ENCODE measurements at places on chromosomes 13 and 19.

DNA sequence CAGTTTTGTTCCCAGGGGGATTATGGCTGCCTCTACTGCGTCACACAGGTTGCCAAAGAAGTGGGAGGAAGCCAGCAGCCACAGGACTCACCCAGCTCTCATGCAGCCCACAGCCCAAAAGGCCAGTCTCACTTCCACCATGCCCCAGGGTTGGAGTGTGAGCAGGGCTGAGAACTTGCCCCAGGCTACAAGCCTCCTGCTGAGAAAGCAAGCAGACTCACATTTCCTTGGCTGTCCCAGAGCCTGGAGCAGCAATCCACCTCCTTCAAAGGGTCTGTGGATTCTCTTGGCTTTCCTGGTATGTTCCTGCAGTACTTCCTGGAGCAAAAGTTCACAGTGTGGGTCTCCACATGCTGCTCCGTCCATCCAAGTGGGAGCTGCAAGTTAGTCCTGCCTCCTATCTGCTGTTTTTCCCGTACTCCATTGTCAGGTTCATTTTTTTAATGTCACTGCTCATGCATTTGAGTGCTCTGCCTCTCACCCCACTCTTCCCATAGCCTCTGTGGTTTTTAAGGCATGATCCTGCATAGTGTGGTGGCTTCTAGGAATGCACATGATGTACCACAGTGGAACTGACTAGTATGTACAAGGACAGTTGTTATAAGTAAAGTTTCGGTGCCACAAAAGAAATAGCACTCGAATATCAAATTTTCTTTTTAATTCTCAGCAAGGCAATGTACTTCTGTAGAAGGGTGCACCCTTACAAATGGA, 56.2 kb upstream of the ARHGEF7 start:
- no peak for DNase-seq

- no peak for DNase-seq
Observed at GRCh38 chr19:21883516-21883915, 47.5 kb upstream of the ZNF43 start.

DNA sequence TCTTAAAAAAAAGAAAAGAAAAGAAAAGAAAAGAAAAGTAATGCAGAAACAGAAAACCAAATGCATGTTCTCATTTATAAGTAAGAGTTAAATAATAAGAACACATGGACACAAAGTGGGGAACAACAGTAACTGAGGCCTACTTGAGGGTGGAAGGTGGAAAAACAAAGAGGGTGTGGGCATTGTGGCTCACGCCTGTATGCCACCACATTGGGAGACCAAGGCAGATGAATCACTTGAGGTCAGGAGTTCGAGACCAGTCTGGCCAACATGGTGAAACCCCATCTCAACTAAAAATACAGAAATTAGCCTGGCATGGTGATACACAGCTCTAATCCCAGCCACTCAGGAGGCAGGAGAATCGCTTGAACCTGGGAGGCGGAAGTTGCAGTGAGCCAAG, 8.1 kb downstream of the ZNF708 start:
- DNase-seq, result no peak

GRCh38 chr13:34546344-34547250, 395.5 kb upstream of the NBEA start:
- no peak for DNase-seq

DNA sequence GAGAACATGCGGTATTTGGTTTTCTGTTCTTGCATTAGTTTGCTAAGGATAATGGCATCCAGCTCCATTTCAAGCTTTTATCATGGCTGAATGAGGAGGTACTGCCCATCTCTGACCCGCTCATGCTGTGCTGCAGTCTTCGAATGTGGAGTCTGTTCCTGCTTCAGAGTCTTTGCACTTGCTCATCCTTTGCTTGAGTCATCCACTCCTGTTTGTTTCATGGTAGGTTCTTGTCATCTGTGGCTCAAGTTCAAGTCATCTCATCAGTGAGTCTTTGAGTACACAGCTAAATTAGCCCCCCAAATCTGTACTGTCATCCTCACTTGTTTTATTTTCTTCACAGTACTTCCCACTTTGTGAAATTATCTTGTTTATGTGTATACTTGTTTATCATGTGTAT, 5.4 kb downstream of the UCHL3 start:
- DNase-seq, result no peak

DNA sequence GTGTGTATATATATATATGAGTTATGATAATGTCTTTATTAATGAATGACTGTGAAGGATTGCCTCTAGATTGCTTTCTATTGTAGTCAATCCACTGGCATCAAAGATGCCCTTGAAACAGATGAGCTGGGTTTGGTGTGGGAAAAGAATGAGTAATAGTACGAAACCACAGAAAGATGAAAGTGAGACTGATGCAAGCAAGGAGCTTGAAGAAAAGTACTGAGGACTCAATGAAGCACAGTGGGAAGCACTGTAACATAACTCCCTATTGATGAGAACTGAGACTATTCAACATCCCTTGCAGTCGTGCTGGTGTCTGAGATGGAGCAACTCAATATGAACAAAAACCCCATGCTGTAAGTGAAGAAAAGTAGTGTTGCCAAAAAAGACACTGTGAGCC, 1794.2 kb downstream of the SLITRK5 start:
- DNase-seq, result no peak

- DNase-seq, result no peak
Observed at GRCh38 chr19:13817018-13817614, 21.9 kb downstream of the ZSWIM4 start.

DNA sequence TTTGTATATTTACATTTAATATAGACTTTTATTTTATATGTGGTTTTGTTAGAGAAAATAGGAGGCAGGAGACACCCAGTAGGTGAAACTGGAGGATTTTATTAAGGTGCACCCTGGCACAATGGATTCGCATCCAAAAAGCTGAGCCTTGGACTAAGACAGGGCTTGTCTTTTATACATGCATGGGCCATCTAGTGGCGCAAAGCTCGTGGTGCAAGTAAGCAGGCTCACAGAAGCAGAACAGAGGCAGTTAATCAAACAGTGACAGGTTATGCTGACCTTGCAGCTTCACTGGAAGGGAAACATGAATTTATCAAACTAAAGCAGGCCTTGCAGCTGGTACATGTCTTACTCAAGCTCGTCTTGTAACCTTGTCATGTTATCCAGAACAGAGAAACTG, 58.8 kb upstream of the ZNF681 start:
- DNase-seq, result no peak

- no peak for DNase-seq
Observed at GRCh38 chr19:19319732-19320360, 463 bp downstream of the SUGP1 start.

GRCh38 chr13:37766502-37766901, 103.1 kb downstream of the TRPC4 start:
- DNase-seq, result no peak

DNA sequence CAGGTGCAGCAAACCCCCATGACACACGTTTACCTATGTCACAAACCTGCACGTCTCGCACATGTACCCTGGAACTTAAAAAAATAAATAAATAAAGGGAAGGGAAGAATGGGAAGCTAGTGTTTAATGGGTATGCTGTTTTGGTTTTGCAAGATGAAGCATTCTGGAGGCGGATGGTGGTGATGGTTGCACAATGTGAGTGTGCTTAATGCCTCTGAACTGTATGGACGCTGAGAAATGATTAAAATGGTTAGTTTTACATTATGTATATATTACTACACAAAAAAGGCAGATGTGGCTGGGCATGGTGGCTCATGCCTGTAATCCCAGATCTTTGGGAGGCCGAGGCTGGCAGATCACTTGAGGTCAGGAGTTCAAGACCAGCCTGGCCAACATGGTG, 17.8 kb downstream of the NFILZ start:
- DNase-seq, result no peak

- peak; percentile 85 for DNase-seq
Observed at GRCh38 chr19:35267818-35268535, 785 bp upstream of the USF2 start.

DNA sequence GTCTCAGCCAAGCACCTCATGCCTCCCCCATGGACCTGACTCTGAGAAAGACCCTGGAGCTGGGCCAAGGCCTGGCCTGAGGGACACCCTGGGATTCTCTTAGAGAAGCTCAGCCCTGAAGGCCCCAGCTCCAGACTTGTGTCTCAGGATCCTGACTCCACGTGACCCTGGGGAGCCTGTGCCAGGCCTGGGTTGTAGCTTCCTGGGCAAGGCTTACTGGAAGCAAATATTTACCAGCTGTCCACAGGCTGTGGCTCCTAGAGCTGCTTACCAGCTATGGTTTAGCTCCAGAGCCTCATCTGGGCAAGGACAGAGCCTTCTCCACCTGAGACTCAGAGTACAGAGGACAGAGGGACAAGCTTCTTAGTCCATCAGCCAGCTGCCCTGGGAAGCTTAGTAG, 61.0 kb upstream of the CEACAM8 start:
- no peak for DNase-seq

DNA sequence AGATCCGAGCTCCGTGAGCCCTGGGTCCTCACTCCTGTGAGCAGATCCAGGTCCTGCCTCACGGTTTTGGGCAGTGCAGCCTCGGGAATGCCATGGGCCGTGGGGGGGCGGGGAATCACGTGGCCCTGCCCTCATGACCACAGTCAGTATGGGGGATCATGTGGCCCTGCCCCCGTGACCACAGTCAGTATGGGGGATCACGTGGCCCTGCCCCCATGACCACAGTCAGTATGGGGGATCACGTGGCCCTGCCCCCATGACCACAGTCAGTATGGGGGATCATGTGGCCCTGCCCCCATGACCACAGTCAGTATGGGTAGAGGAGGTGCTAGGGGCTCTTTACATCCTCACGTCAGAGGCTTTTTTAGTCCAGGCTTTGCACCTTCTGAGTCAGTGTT, 64.3 kb upstream of the F7 start:
- no peak for DNase-seq

GRCh38 chr19:2164020-2164998, 576 bp downstream of the DOT1L start:
- no peak for DNase-seq

DNA sequence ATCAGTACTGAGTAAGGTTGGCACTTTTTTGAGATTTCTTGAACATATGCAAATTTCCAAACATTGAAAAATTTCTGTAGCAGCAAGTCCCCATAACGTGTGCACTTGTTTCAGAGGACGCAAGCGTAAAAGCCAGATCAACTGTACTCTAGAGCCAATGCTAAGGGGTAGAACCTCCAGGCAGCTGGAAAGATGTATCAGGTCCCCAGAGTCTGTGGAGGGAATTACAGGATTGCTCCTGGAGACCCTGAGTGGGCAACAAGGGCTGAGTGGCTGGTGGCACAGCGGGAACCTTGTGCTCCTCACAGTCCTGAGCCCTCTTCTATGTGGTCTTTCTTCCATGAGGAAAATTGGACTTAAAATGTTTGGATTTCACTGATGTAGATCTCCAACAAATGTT, 53.9 kb upstream of the AMER2 start:
- no peak for DNase-seq

DNA sequence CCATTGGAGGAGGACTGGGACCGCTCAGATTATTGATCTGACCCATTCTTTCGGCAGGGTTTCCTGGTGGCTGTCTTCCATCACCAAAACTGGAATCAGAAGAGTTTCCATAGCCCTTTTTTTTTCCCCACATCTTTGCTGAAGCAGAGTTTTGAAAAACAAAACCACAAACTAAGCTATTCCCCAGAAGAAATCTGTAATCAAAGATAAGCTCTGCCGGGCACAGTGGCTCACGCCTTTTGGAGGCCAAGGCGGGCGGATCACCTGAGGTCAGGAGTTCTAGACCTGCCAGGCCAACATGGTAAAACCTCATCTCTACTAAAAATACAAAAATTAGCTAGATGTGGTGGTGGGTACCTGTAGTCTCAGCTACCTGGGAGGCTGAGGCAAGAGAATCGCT, 4.2 kb upstream of the ICAM1 start:
- no peak for DNase-seq

GRCh38 chr19:3431760-3432397, 48.4 kb downstream of the SMIM24 start:
- no peak for DNase-seq

- no peak for DNase-seq
Observed at GRCh38 chr13:109904218-109904617, 117.8 kb upstream of the IRS2 start.

DNA sequence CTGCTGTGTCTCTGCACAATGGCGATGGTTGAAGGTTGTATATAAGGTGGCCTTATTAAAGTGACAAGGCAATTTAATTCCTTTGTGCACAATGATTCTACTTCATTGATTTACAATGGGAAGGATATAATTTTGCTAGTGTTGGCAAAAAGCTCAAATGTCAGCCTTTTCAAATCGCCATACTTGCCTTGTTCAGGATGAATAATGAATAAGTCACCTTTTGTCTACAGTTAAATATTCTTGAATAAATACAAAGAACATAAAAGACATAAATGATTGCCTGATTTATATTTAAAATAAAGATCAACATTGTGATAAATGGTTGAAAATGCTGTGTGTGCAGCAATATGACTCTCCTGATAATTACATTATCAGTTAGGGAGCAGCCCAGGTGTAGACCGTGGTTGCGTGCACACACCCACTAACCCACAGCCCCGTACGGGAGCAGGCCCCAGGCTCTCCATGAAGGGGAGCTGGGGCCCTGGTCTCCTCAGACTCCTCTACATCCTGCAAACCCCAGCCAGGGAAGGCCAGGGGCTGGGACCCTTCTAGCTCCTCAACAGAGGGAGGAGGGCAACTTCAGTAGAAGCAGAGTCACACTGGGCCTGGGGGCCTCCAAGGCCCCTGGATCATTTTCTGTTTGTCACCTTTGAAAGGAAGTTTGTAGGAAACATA, 64.9 kb downstream of the TEX29 start:
- DNase-seq, result no peak

- no peak for DNase-seq
Observed at GRCh38 chr13:99722338-99722818, 221.1 kb downstream of the TM9SF2 start.

DNA sequence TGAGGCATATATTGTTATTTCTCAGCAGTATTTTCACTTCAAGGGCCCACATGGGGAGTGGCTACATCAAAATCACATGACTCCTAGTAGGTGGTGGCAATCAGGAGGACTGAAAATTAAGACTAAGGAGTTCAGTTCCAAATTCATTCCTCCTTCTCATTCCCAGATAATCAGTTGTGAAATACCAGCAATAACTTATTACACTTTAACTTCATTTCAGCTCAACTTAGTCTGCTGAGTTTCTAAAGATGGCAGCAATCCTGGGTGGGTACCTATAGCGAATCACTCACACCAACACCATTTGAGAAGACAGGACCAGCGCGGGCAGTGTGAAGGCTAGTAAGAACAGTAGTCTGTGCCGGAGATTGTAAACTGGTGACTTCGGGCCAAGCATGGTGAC, 63.9 kb upstream of the SLC10A2 start:
- no peak for DNase-seq

DNA sequence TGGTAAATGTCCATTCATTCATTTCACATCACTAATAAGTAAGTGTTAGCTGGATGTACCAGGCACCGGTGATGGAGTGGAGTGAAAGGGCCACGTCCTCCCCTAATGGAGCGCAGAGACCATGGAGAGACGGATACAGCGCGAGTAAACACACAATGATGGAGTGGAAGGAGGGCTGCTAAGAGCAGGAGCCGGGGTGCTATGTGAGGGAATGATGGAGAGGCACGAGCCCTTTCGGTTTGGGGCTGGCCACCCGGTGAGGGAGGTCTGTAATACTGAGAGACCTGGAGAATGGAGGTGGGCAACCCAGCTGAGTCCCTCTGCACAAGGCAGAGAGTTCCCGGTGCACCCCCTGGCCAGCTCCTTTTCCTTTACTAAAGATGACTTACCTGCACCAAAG, 53.7 kb downstream of the PEPD start:
- DNase-seq, result no peak
